Esophagus mucosa (tissue), 1 donor: ENCODE measurements at places on chromosomes 16 and 17.
A peak's percentile ranks its signal among the peaks of the same experiment; 100 is the strongest.

DNA sequence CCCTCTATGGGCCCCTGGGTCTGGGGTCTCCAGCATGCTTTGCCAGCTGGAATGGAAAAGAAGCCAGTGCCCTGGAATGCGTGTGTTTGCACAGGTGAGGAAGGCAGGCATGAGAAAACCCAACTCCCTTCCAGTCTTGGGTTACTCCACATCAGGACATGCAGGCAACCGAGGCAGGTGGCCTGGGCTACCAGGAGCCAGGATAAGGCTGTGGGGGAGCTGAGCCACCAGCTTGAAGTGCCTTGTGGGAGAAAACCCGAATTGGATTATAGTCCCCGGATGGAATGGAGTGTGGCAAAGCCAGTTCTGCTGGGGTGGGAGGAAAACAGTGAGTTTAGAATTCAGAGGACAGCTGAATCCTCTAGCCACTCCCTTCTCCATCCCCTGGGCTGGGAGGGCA, 7.2 kb downstream of the SRCIN1 start:
- ATAC-seq, result peak; percentile 86

GRCh38 chr16:82735673-82736091, 108.9 kb downstream of the CDH13 start:
- no peak for ATAC-seq

DNA sequence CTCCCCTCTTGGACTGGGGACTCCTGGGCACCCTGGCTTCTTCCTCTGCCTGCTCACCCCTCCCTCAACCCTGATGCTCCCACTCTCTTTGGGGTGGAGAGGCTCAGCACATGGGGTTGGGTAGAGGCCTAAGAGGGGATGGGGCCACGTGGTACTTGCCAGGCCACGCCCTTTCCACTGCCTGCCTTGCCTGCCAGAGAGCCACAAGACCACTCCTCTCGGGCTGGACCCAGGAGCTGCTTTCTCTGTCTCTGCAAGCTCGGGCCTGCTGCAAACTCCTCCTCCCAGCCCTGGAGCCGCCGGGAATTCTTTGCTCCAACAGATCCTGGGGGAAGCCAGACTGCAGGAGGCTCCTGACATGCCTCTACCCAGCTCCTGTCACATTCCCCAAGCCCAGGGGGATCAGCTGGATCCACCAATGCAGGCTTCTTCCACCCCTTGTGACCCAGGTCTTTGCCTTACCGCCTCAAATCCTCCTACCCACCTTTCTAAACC, 11.8 kb downstream of the DLX4 start:
- peak; percentile 32 for ATAC-seq

- ATAC-seq, result no peak
These were observed 55.8 kb downstream of the RNF213 start for GRCh38 chr17:80316431-80316830.

- ATAC-seq, result peak; percentile 1
These were observed 488 bp upstream of the HAP1 start for GRCh38 chr17:41734949-41735313.

GRCh38 chr17:71229070-71229469, 891.8 kb upstream of the SOX9 start:
- no peak for ATAC-seq

GRCh38 chr16:86685076-86685475, 106.7 kb downstream of the FOXL1 start:
- no peak for ATAC-seq

DNA sequence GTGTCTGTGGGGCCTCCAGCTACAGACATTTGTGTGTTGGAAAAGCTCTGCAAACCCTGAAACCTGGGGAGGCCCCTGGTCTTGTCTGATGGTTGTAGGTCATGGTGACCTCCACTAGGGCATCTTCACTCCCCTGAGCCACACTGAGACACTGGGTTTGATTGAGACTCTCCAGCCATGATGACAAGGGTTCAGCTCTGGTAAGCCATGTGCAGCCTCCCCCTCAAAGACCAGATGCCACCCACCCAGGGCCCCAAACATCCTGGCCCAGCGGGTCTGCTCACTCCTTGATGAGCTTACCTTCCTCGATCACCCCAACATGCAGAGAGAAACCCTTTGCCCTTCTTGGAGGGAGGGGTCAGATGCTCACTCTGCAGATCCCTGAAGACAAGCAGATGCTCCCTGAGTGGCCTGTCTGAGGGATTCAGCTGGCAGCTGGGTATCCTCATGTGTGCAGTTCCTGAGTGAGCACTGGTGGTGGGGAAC, 101.6 kb downstream of the METRNL start:
- ATAC-seq, result no peak

DNA sequence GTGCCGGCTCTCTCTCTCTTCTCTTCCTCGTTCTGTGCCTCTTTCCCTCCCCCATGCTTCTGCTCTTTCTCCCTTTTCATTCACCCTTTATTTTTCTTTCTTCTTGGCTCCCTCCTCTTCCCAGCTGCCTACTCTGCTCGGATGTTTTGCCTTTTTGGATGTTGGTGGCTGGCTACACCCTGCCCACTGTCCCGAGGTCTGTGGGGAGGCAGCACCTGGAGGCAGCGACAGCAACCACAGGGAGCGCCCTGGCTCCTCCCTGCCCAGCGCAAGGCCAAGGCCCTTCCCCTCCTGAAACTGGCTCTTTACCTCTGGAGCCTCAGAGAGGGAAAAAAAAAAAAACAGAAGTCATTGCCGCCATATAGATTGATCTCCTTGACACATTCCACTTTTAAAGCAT, 20.0 kb downstream of the CLUAP1 start:
- no peak for ATAC-seq

DNA sequence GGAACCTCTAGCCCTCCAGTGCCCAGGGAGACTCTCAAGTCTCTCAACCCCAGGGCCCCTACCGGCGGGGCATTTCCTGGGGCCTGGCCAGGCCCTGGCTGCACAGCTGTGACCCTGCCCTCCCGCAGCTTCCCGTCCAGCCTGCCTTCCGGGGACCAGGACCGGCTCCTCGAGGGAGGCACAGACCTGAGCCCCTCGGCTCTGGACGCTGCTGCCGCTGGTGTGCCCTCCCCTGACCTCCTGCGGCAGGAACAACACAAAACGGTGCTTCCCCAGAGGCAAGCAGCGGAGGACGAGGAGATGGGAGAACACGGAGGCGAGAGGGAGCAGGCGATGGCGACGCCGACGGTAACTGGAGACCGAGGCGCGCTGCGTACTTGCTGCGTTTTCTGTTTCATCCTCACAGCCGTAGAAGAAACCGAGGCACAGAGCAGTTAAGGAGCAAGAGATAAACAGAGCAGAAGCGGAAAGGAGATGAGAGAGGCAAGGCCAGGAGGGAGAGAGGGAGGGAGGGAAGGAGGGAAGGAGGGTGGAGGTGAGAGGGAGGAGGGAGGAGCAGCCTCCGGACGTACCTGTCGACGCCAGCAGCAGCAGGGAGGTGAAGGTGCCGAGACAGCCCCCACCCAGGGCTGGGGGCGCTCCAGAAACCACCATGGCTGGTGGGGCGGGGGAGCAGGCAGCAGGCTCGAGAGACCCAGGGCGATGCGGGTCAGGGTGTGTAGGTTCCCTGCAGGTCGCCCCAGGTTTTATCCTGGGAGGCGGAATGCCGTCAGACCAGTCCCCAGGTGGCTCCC, at the start of gene PRSS22:
TSS of gene PRSS22 (minus strand) at position 720 of the 794 bp plus-strand sequence. CDS start at position 654, 66 bp downstream.
- peak; percentile 74 for ATAC-seq

DNA sequence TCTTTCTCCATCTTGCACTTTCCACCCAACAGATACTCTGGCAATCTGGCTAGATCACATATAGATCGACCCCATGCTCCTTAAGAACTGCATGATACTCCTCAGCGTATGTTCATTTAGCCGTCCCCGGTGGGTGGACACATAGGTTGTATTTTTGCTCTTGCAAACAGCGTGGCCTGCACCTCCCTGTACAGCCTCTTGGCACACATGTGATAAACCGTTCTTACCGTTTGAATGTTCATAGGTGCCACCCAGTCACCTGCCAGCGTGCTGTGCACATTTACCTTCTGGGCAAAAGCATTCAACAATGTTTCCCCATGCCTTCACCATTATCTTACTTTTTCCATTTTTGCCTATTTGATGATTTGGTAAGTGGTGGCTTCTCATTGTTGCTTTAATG, 6.2 kb downstream of the TNP2 start:
- no peak for ATAC-seq

DNA sequence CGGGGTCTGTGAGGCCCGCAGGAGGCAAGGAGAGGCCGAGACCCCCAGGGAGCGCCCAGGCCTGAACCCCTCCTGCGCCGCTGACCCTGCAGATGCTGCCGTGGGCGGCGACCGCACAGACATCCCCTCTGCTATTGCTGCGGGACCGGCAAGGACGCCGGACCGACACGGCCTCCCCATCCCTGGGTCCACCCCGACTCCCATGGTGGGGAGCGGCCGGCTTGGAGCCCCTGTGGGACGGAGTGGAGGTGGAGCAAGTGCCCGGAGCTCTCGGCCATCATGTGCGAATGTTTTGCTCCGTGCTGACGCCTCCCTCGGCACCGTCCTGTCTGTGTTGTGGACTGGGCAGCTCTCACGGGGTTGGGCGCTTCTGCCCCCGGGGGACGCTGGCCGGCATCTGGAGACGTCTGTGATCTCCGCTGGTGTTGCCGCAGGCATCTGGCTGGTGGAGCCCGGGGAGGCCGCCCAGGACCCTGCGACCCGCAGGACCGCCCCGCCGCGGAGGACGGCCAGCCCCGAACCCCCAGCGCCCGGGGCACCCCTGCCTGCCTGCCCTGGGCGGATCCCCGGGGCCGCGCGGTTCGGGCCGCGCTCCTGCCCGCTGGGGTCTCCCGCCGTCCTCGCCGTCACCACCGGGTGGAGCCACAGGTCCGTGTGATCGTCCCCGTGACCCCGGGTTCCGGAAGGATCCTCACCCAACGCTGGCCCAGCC, 12.8 kb upstream of the GNG13 start:
- no peak for ATAC-seq

GRCh38 chr16:22291020-22291419, 6.2 kb upstream of the POLR3E start:
- no peak for ATAC-seq

DNA sequence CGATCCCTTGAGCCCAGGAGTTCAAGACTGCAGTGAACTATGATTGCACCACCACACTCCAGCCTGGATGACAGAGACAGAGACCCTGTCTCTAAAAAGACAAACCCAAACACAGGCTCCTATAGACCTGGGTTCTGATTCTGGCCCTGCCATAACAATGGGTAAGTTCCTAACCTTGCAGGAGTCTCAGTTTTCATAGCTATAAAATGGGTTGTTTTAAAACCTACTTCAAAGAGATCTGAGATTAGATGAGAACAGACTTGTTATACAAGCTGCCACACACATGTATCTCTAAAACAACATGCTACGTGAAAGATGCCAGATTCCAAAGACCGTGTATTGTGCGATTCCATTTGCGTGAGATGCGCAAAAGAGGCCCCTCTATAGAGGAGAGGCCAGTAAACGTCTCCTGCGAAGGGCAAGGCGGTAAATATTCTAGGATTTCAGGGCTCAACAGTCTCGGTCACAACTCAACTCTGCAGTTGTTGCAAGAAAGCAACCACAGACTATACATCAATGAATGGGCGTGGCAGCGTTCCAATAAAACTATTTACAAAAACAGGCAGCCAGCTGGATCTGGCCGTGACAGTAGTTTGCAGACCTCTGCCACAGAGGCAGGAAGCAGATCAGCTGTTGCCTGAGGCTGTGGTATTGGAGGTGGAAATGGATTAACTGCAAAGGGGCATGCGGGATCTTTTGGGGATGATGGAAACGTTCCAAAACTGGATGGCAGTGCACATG, 5.9 kb downstream of the CORO7 start:
- no peak for ATAC-seq

- ATAC-seq, result peak; percentile 47
These were observed 12.7 kb downstream of the SLC5A11 start for GRCh38 chr16:24858219-24859041.

GRCh38 chr17:5110816-5111215, 862 bp downstream of the ZNF232 start:
- no peak for ATAC-seq

- ATAC-seq, result no peak
These were observed 5.0 kb upstream of the TNFRSF13B start for GRCh38 chr17:16976725-16977550.

DNA sequence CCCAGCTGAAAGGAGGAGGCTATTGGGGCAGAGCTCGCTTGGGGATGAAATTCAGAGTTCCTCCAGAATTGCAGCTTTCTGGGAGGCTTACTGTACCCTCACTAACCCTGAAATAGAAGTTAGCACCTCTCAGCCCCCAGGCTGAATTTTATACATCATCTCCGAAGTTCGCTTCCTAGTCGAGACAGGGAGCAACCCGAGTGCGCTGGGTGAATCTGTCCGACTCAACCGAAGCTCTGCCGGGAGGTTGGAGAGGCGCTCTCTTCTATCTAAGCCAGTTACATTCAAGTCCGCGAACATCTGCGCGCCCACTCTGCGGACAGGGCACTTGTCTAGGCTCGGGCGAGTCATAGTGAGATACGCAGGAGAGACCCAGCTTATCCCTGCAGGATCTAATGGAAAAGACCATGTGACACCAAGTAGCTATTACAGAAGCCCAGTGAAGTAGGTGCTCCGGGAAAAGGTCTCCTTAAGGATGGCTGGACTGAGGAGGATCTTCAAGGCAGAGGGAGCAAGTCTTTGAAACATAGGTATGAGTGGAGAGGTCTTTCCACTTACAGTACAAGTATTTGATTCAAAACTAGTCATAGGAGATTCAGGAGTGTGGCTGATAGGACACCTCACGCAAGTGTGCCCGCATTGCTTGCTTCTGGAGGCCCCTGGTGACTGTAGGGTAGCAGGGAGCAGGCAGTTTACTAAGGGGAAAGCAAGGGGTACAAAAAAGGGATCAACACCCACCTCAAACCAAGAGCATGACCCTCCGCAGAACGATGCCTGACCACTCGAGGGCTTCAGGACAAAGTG, 646 bp upstream of the HES7 start:
- ATAC-seq, result no peak

DNA sequence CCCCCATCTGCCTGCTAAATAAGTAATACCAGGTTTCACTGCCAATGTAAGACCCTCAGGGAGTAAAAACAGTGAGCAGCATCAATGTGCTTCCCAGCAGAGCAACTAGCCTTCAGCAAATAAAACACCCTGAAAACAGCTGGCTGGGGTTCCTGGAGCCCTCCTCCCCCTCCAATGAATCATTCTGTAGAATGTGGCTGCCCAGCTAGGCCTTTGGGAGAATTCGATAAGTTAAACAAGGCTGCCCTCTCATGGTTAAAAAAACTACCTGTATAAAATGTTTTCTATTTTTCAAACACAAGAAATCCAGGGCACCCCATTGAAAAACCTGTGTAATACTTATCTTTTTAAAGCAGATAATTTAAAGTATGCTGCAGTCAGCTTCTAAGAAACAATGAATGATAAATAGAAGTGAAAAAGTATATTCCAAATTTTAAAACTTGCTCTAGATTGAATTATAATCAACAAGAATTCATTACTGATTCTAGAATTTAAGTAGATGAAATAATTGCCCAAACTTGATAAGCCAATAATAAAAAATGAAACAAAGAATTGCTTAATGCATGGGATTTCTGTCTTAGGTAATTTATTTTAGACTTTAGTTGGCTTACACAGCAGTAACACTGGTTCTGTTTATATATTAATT, 9.4 kb upstream of the TOM1L1 start:
- ATAC-seq, result peak; percentile 70

DNA sequence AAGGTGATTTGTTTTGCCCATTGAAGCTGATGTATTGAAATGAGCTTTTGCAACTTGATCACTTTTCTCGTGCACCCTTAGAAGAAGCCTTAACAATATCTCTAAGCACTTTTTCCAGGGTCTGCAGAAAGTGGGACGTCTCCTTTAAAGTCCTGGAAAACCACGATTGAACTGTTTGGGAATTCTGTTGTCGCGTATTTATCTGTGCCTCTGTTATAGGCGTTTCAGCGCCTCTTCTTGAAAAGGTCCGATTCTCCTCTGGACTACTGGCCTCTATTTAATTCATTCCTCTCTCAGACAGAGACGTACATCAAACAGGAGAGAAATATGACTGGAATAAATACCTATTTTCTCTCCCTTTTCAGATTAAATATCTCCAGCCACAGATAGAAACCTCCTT, 262.4 kb upstream of the PSMD7 start:
- no peak for ATAC-seq
